ENCODE measurements at places on chromosomes 11 and 22. TPM values are rescaled to one million over a fixed set of nuclear protein-coding genes. Genes with fewer than 3 reads are reported as not detected.

- H3K4me3 ChIP-seq: no peak overlapping the region
- H3K4me1 ChIP-seq: no peaks in the 10 kb centered on the region
- no peak overlapping the region for H3K27ac ChIP-seq
- no peaks in the 10 kb centered on the region for H3K27me3 ChIP-seq
- H3K36me3 ChIP-seq: no peaks in the 10 kb centered on the region
These were observed 14.4 kb upstream of the OR52K1 start for GRCh38 chr11:4467811-4468606.

DNA sequence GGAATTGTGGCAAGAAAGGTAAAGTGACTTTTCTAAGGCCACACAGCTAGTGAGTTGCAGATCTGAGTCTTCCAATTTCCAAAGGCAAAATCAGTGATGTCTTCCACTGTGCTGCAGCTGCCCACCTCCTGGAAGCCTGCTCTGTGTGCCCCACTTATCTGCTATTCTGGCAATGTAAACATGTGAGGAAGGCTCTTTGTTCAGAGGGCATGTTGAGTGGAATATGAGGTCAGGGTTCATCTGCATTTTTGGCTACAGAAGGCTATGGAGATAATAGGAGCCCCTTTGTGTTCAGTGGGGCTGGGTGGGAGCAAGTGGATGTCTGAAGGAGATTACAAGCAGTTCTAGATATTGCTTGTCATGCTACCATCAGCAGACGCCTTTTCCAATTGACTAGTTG is 396.2 kb downstream of the BUD13 start:
- H3K4me1 ChIP-seq: no peaks in the 10 kb centered on the region
- no peaks in the 10 kb centered on the region for H3K36me3 ChIP-seq
- no peaks in the 10 kb centered on the region for H3K27me3 ChIP-seq
- no peak overlapping the region for H3K4me3 ChIP-seq
- H3K27ac ChIP-seq: no peak overlapping the region
- DNase-seq: no peak

DNA sequence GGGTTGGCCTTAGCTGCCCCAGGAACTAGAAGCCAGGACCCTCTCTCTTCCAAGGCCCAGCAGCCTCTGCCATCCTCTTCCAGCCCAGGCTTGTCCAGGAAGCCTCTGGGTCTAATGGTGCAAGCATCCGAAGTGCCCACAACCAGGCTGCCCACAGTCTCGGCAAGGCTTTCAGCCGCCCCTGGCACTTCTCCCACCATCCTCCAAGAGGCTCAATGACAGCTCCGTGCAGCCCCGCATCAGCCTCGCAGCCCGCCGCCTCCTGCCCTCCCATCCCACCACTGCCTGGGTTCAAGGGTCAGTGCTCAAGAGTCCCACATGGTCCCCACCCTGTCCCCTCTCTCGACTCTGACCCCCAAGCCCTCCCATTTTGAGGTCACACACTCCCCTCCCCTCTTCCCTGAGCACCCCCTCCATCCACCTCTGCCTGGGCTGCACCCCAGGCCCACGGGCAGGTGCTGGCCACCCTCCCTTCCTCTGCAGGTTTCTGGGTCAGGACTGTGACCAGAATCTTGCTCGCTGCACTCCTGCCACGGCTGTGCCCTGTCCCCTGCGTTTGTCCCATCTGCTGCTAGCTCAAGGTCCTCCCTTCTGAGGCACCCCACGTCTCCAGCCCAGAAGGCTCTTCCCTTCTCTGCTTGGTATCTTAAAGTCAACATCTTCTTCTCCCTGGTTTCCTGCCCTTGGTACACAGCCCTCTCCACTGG is 17.2 kb downstream of the IFITM10 start:
- H3K4me3 ChIP-seq: no peak overlapping the region
- DNase-seq: no peak
- no peaks in the 10 kb centered on the region for H3K4me1 ChIP-seq
- H3K27ac ChIP-seq: no peak overlapping the region

GRCh38 chr11:22879630-22880029 is 19.4 kb upstream of the CCDC179 start:
- H3K27ac ChIP-seq: no peak overlapping the region
- H3K27me3 ChIP-seq: no peaks in the 10 kb centered on the region
- DNase-seq: no peak
- H3K36me3 ChIP-seq: no peaks in the 10 kb centered on the region
- no peak overlapping the region for H3K4me3 ChIP-seq

DNA sequence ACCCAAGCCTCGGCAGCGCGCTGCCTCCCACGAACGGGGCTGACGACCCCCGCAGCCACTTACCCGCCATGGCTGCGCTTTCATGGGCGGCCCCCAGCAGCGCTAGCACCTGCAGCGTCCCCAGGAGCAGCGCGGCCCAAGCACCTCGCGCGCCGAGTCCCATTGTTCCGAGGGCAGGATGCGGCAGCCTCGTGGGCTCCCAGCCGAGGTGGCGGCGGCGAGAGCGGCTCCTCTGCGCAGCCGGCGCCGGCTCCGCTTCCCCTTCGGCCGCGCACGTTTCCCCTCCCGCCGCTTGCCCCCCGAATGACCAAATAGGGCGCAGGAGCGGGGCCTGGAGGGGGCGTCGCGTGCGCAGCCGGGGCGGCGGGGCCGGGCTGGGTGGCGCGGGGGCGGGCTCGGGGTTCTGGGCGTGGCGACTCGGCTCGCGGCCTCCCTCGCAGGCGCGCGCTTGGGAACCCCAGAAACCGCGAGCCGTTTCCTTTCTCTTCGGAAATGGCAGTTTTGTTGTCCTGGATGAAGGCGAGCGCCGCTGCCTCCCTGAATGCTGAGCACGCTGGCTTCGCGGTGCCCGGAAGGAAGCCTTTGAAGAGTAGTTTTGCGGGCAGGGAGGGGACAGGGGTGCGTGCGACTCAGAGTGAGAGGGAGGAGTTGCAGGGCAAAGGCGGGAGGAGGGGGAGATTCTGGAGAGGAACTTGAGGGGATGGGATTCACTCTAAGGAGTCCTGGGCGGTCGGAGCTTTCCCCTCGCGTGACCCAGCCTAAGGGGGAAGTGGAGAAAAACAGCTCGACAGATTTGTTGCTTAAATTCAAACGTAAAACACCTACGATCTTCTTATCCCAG is at the start of gene TMEM123:
TMEM123 (minus strand) TSS at position 305 of the 841 bp plus-strand sequence; CDS start at position 163, 142 bp downstream.
- DNase-seq: peak; percentile 94
- H3K27ac ChIP-seq: peak within 1 kb of the TSS; percentile 90
- peaks cover 36% of the 10 kb centered on the region for H3K4me1 ChIP-seq
- no peaks in the 10 kb centered on the region for H3K36me3 ChIP-seq
- H3K27me3 ChIP-seq: no peaks in the 10 kb centered on the region

DNA sequence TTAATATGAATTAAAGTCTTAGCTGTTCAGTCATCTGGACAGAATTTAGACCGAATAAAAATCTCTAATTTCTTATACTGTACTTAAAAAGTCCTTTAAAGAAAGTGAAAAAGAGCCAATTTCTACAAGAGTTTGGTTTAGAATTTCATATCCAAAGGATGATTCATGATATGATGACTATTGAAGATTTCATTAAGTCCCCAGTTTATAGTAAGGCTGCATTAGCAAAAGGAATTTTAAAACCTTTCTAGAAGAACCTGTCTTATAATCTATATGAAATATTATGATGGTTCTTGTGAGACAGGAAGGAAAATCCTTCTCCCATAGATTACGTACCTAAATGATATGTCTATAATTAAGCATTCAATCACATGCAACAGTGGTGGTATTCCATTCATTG is 34.8 kb downstream of the TSG101 start:
- H3K4me3 ChIP-seq: no peak overlapping the region
- no peak overlapping the region for H3K27ac ChIP-seq
- no peaks in the 10 kb centered on the region for H3K4me1 ChIP-seq
- no peaks in the 10 kb centered on the region for H3K27me3 ChIP-seq
- no peak for DNase-seq

ANO3 gene
- total RNA-seq: not detected

Measured in esophagus muscularis mucosa (tissue), 4 donors.